ENCODE measurements at places on chromosomes 4 and X.

- DNase-seq = no peak
Observed at GRCh38 chrX:133538148-133538547, 122.9 kb upstream of the GPC4 start.

DNA sequence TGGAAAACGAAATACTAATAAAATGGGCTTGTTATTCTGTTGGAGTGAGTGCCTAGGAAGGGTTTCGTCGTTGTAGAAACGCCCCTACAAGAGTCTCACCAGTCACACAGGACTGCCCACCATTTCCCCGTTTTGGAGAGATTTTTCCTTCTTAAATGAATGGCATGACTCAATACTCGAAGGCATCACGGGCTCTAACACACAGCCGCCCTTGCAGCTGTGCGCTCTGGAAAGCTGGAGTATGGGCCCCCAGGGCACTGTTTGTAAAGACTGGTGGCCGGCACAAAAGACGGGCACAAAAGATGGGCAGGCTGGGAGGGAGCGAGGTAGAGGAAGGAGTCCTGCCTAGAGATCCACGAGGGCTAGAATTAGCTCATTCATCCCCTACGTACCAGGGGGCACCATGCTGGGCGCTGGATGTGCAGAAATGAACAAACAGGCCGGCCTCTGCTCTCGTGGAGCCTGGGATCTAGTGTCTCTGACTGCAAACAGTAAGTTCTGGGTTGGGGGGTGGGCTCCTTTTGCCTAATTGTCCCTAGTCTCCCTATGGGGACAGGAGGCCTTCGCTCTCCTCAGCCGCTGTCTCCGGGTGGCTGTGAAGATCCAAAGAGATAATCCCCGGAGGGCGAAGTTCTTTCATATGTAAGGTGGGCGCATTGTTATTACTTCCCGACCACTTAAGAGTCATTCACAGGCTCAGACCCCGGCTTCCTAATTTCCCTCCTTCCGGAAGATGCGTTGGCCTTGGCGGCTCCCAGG, 1.0 kb upstream of the SFRP2 start:
- DNase-seq = no peak

GRCh38 chrX:10015355-10015722, 48.2 kb downstream of the CLDN34 start:
- no peak for DNase-seq

GRCh38 chr4:94528792-94529451, 77.2 kb downstream of the PDLIM5 start:
- no peak for DNase-seq

GRCh38 chrX:78125148-78125547, 14.3 kb downstream of the TAF9B start:
- no peak for DNase-seq

- DNase-seq = no peak
Observed at GRCh38 chr4:77169481-77169880, 12.5 kb downstream of the CCNG2 start.

DNA sequence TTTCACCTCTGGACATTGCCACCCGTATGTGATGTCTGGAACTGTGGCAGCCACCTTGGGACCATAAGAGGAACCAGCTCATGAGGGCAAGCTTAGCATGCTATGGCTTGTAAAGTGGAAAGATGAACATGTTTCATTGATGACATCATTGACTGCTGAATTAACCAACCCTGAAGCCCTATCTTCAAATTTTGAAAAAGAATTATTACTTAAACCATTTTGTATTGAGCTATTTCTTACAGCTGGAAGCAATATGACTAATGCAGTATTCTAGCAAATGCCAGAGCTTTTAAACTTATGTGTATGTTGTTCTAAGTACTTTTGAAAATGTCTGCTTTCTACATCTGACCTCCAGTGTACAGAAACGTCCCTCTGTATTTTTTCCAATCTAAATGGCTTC, 18.1 kb downstream of the GUCY2F start:
- DNase-seq = no peak

GRCh38 chr4:46258431-46258830, 131.5 kb downstream of the GABRA2 start:
- DNase-seq = no peak

GRCh38 chrX:130336531-130336930, 3.2 kb upstream of the SLC25A14 start:
- no peak for DNase-seq

DNA sequence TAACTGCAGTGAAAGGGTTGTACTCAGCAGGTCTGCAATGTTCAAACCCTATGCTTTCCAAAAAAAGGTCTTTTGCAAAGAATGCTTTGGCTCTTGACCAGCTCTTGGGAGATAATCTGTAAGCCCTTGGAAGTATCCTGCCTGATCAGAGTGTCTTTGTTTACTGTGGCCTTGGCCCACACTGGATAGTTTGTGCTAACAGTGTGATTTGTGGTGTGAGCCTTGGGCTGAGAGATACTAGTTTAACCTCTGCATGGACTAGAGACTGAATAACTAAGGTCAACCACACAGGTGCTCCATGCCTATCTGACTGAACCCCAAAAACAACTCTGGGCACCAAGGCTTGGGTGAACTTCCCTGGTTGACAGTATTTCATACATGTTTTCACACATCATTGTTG, 3.6 kb upstream of the MAGED1 start:
- no peak for DNase-seq

DNA sequence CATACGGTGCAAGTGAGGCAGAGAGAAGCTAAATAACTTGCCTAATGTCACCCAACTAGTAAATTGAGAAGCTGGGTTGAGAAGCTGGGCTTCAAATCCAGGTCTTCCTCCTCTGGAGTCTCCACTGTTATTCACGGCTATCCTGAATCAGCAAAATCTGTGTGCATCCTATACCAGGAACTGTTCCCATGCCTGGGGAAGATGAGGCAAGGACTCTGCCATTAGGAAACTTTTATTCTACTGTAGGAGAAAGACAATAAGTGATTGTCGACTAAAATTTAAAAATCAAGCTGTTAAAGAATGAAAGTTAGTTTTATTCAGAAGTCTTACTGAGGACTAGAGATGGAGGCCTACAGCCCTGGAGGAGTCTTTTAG, 872 bp upstream of the TEC start:
- no peak for DNase-seq

DNA sequence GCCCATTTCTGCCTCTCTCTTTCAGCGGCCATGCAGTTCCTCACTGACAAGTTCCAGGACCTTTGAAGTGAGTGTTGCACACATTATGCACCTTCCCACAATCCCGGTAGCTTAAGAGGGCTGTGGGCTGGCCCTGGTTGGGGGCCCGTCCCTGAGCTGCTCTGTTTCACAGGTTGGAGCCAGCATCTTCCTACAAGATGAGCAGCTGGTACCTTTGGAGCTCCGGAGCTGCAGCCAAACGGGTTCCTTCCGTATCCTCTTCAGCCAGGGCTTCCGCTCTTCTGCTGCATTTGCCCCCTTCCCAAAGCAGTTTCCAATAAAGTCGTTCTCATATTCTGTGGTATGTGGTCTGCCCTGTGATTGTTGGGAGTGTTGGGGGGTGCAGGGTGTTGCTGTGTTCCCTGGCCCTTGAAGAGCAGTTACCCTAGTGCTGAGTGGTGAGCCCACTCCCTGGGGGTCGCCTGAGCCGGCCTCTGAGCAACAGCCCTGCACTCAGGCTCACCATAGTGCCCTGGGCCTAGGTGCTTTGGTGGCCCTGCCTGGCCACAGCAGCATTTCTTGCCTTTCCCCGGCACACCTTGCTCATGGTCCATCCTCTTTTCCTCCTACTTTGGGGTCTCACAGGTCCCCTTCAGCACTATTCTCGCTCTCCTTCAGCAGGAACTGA, 60.4 kb downstream of the CXorf49B start:
- no peak for DNase-seq

DNA sequence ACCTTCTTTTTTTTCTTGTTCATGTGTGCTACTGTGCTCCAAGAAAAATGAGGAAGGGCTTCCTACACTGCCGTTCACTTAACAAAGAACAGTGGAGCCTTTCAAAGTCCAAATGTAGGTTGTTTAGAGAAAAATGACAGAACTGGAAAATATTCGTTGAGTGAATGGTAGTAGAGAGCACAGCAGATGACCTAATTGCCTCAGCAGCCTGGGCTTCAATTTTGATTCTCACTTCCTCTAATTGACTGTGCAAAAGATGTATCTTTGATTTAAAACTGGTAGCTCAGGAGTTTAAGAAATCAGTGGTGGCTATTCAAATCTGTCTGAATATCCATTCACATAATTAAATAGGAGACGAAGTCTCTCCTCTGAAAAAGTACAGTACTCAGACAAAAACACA, 5.2 kb downstream of the NLGN4X start:
- no peak for DNase-seq

DNA sequence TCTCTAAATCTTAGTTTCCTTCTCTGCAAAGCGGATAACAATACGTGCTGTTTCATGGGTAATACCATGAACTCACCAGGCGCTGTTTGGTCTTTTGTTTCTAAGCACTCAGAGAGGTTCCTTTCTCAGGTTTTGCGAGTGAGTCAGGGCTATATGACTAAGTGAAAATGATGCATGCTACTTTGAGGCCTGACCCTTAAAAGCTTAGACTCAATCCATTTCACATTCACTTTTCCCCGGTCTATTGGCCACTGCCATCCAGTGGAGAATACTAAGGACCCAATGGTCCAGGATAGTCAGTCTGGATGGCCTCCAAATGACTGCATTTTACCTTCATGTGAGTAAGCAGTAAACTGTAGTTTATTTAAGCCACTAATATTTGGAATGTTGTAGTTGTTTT, 400.8 kb upstream of the SLIT2 start:
- no peak for DNase-seq

- no peak for DNase-seq
Observed at GRCh38 chrX:126272795-126273497, 106.9 kb upstream of the DCAF12L2 start.

GRCh38 chrX:17802756-17803155, 58.3 kb downstream of the RAI2 start:
- no peak for DNase-seq

DNA sequence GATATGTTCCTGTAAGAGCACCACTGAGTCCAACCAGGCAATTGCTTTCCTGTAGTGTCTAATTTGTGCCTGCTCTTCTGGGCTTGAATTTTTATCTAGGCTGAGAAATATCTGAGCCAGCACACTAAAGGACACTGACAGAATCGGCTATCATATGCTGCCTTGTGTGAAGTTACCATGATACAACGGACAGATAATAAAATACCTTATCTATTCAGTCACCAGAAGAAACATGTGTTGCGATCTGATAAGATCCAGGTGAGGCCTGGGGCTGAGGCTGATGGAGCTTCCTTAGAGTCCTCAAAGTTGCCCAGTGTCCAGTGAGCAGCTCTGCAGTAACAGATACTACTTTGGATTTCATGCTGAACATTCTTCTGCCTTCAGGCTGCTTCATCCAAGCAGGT, 111.8 kb downstream of the ZNF518B start:
- DNase-seq = no peak

DNA sequence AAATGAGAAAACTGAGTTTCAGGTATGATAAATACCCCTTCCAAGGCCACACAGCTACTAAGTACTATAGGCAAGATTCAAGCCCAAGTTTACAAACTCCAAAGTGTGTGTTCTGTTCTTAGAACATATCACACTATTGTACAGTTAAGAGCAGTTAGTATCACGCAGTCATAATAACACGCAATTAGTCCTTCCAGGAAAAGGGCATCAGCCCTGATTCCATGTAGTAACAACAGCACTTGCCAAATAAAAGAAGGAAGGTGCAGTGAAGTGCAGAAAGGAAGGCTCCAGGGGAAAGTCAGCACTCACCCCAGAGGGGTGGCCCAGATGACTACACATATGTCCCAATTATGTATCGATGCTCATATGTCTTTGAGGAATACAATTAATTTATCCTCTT, 4.4 kb downstream of the TASL start:
- no peak for DNase-seq

GRCh38 chr4:38062776-38063097, 102.5 kb downstream of the PTTG2 start:
- DNase-seq = no peak

- no peak for DNase-seq
Observed at GRCh38 chr4:24846716-24847115, 51.3 kb downstream of the SOD3 start.

- no peak for DNase-seq
Observed at GRCh38 chr4:129014566-129015509, 78.5 kb downstream of the SCLT1 start.

DNA sequence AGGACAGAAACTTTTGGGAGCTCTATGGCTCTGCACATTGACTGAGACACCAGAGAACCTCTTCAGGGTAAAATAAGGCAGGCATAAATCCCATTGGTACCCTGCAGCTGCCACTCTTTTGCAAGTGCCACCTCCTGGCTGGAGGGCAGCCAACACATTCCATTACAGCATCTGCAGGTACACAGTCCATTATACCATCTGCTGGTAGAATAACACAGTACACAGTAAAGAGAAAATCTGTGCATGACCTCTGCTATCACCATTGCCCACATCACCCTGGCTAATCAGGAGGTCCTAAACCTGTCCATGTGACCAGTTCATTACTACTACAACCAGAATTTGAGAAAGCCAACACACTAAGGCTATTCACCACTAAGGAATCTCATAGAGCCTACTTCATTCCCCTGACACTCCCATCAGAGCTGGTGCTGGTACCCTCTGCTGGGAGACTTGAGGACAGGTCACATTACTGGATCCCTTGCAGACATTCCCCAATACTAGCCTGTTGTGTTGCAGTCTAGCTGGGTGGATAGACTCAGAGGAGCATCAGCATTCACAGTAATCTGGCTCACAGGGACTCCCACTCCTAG, 176.2 kb upstream of the TACR3 start:
- DNase-seq = no peak

GRCh38 chr4:179989975-179990374, 2253.2 kb upstream of the TENM3 start:
- no peak for DNase-seq

DNA sequence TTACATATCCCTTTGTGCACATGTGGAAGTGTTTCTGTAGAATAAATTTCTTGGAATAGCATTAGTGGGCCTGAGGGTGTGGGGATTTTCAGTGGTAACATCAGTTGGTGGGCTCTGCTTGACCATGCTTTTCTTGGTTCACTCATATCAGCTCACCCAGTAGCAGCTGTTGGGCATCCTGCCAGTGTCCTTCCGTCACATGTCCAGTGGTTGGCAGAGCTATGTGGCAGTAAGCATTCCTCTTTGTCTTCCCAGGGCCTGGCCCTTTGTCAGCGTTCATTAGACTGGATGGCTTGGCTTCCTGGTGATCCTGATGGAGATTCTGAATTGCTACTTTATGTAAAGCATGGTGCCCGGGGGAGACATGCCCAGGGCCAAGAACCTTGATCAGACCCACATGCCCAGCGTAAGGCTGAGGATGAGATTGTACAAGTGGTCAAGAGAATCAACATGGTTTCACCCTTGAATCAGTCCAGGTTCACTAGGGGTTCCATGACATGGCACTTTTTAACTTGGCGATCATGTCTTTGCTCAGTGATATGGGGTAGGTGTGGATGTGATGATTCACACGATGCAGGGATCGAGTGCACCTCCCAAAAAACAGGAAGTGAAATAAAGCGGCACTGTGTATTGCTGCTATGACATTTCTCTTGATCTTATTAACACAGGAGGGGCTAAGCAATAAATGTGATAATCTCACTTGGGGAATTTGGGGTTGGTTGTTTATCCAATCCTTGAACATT, 72.1 kb upstream of the IGFBP7 start:
- no peak for DNase-seq

GRCh38 chr4:1243451-1244080, 5.4 kb downstream of the CTBP1 start:
- DNase-seq = no peak

GRCh38 chr4:99088023-99088449, 552 bp downstream of the ADH5 start:
- DNase-seq = peak; percentile 94
